ENCODE measurements at places on chromosomes 1 and 21.

GRCh38 chr1:114286179-114286578 is 132.5 kb upstream of the SYT6 start:
- peak; percentile 14 for DNase-seq

GRCh38 chr1:91712393-91712792 is 173.6 kb downstream of the TGFBR3 start:
- DNase-seq, result no peak

DNA sequence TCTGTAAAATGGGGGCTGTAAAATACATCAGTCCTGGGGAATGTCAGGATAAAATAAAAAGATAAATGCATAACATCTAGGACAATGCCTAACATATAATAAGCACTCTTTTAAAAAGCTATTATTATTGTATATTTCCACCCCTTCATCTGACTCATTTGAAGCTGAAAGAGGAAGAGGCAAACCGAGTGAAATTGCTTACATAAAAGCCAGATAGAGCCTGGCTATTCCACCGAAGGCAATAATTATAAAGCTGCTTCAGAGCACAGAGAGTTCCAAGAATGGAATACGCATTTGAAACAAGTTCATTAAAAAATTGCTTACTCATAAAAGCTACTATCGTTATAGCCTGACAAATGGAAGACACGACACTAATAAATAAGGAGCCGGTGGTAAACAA is 186.1 kb upstream of the CAMK1G start:
- DNase-seq, result no peak

GRCh38 chr1:150820730-150821512 is 12.9 kb upstream of the CTSK start:
- DNase-seq, result peak; percentile 5

All from SJCRH30 (cell line).